ENCODE measurements at places on chromosomes 5 and 9. TPM values are rescaled to one million over a fixed set of nuclear protein-coding genes. Genes with fewer than 3 reads are reported as not detected.

The PCDHB2 gene
- 0.28 TPM for total RNA-seq

The SVEP1 gene
- total RNA-seq = not detected

The PCDHGB4 gene
- total RNA-seq = 0.19 TPM

The TPM2 gene
- total RNA-seq = 72.6 TPM

The ROPN1L gene
- 0.47 TPM for total RNA-seq

The PTGR1 gene
- 0.55 TPM for total RNA-seq

The PRKACG gene
- total RNA-seq = not detected

The SPOCK1 gene
- not detected for total RNA-seq

The ADGRD2 gene
- not detected for total RNA-seq

The GRXCR2 gene
- total RNA-seq = not detected

Data from CD4-positive, alpha-beta memory T cell (primary cell).